Common myeloid progenitor, CD34-positive (primary cell): ENCODE measurements at places on chromosomes 2 and 18.
A peak's percentile ranks its signal among the peaks of the same experiment; 100 is the strongest.

- peak; percentile 1 for DNase-seq
These were observed 160.3 kb downstream of the PLCL1 start for GRCh38 chr2:197964720-197965119.

- DNase-seq, result no peak
These were observed 96.0 kb upstream of the TRIB2 start for GRCh38 chr2:12620759-12621158.

- DNase-seq, result no peak
These were observed 2048.0 kb downstream of the SUCLG1 start for GRCh38 chr2:82411071-82411470.

- no peak for DNase-seq
These were observed 737.9 kb upstream of the SALL3 start for GRCh38 chr18:78241535-78242253.

DNA sequence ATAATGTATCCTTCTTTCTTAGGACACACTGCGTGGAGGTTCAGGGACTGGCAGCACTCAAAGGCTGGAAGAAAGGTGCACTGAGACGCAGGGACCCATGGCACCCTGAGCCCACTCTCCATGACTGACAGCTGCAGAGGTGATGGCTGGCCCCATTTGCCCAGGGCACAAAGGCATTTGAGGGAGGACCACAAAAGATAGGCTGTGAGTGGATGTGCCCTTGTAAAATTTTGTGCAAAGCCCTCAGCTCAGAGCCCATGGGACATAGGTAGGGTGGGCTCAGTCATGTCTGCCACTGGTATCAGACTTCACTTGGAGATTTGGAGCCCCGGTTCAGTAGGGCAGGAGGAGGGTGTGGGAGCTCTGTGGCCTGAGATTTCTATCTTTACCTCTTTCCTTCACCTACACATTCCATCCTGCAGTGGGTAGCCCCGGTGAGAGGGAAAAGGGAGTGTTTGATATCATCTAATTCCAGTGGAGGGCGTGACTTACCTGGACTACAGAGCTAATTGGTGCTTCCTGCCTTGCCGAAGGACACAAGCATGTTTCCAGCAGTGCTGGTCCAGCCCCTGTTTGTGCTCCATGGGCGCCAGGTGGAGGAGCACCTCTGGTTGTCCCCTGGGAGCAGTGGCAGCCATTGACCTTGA, 312.2 kb downstream of the EN1 start:
- DNase-seq, result no peak

- no peak for DNase-seq
These were observed 959.4 kb upstream of the LRRTM1 start for GRCh38 chr2:81263989-81264388.

- DNase-seq, result no peak
These were observed 4.8 kb downstream of the CCDC195 start for GRCh38 chr2:224711381-224711780.

DNA sequence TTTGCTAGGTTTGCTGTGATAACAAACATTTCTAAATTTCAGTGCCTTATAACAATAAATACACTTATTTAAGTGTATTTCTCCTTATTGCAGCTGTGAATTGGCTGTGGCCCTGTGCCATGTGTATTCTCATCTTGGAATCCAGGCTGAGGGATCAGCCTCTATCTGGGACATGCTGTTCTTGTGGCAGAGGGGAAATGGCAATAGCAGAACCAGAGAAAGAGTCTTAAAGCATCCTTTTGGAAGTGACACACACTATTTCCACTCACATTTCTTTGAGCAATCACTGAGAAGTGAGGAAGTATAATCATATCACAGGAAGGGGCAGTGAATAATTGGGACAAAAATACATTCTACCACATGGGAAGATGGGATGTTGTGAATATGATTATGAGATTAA, 66.2 kb upstream of the PROKR1 start:
- no peak for DNase-seq

- no peak for DNase-seq
These were observed 245.6 kb downstream of the ANAPC1 start for GRCh38 chr2:111638274-111638877.

DNA sequence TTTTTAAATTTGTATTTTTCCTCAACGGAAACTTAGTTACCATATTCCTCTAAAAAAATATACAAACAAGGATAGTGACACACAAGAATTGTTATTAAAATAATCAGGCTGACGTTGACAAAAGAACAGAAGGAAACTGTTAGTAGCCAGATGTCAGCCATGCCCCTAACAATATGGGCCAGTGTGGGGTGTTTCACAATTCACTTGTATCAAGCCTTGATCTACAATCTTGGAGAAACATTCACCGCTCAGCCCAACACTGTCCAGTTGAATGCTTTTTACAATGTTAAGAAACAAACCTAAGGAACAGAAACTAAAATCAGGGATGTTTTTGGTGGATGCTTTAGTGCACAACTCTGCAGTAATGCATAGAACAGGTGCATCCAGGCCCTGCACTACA, 44.6 kb downstream of the TMEFF2 start:
- no peak for DNase-seq

DNA sequence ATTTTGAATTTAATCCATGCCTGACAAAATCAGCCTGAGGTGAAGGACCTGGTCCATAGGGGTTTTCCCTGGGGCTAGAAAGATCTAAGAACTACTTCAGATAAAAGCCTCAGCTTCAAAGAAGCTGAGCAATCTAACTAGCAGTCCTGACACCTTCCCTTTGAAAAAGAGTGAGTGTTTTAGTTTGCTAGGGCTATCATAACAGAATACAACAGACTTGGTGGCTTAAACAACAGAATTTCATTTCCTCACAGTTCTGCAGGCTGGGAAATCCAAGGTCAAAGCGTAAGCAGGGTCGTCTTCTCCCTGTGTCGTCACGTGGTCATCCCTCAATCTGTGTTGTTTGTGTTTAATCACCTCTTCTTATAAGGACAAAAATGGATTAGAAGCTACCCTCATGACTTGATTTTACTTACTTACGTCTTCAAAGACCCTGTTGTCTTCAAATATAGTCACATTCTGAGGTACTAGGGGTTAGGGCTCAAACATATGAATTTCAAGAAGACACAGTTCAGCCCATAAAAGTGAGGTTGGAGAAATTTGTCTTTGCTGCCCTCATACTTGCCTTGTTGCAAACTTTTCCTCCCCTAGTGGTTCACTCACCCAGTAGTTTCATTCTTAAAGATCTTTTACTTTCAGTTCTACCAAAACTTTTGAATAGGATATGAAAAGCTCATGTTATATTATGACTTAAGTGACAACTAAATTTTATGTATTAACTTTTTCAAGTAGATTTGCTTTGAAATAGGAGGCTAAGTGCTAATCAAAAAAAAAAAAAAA, 673.8 kb downstream of the ARHGAP15 start:
- no peak for DNase-seq

DNA sequence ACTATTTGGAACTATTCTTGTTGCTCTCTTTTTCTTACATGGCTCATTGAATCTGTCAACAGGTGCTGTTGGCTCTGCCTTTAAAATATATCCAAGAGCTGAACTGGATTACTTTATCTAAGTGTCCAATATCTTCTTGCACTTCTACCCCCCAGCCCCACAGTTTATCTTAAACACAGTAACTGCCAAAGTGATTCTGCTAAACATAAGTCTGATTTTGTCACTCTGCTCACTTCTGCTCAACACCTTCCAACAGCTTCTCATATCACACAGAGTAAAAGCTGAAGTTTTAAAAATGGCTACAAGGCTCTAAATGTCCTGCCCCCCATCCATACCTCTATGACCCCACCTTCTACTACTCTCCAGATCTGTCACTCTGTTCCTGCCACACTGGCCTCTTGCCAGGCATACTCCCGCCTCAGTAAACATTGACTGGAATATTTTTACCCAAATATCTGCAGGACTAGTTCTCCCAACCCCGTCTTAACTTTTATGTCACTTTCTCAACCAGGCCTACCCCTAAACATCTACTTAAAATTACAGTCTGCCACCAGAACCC, 130.7 kb downstream of the CCDC148 start:
- DNase-seq, result no peak

GRCh38 chr2:193824474-193824873, 1629.7 kb upstream of the TMEFF2 start:
- DNase-seq, result no peak

DNA sequence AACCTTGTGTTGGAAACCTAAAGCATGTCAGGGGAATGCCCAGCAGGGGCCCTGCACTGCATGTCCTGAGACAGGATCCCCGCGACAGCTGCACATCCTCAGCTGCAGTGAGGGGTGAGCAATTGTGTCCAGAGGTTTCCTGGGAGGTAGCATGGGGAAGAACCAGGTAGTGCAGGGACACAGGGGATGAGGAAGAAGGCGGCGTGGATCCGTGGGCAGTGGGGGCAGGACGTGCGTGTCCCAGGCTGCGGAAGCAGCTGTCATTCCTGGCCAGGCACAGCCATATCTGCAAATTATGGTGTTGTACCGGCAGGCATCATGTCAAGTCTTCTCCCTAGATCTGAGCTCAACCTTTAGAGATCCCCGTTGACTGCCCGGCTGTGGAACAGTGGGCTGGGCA, 238.2 kb upstream of the MYT1L start:
- DNase-seq, result no peak

DNA sequence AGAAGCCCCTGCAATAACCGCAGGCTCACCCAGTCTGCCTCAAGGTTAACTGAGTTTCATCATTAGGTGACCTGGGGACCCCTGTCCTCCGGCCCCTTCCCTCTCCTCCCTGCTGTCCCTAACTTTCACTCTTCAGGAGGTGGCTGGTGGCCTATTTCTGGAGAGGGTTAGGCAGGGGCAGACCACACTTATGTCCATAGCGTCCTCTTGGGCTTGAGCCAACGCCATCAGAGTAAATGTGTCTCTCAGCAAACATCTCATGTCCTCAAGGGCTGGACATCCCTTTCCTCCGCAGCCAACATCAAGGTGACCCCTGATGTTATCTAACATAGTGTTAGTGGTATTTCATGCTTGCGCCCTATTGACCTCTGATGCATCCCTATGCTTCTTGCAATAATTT, 114.8 kb downstream of the BCL11A start:
- no peak for DNase-seq

DNA sequence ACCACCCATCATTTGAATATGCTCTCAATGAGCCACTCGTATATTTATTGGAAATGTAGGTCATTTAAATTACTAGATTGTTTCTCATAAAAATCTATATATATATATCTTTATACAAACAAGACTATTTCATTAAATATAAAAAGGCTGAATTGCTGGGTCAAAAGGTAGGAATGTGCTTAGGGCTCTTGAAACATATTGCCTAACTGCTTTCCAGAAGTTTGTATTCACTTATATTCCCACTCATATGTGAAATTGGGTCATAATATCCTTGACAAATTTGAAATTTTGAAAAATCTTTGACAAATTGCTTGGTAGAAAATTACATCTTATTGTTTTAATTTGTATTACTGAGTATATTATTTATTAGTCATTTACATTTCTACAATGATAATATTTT, 999.8 kb upstream of the CDH2 start:
- no peak for DNase-seq

- DNase-seq, result no peak
These were observed 22.1 kb downstream of the SRD5A2 start for GRCh38 chr2:31558401-31559295.

GRCh38 chr2:241795021-241795999, 13.7 kb upstream of the NEU4 start:
- DNase-seq, result no peak
